LoVo (cell line): ENCODE measurements at places on chromosomes 1 and 21.

DNA sequence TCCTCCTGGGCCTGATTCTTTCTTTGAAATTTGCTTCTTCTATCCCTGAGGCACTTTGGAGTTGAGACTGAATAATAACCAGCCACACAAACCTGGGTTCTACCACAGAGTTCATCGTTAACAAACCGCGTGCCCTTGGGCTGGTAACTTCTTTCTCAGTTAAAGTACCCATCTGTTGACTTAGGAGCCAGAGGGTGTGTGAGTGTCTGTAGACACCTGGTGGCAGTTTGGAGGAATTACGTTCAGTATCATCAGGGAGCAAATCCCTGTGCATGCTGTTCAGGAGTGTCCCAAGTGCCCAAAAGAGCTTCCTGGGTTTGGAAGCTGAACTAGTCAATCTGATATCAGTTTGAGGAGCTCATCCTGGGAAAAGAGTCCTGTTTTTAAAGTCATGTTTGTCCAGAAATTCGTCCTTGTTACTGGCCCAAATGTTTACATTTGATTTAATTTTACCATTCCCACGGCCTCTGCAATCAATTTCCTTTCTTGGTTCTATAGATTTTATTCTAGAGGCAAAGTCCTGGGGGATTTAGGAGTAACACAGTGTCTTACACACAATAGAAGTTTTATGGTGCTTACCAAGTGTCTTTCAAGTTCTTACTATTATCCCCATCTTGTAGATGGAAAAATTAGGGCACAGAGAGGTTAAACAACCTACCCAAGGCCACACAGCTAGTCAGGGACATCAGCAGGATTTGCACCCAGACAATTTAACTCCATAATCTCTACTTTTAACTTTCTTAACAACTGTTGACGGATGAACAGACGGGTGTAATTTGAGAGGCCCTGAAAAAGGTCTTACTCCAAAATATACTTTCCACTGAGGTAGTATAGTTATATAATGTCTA is 26.7 kb upstream of the RPTN start:
- peak; percentile 82 for DNase-seq

- peak; percentile 83 for DNase-seq
Observed at GRCh38 chr1:152162792-152163463, 3.9 kb upstream of the RPTN start.

- DNase-seq: no peak
Observed at GRCh38 chr1:10592373-10592772, 117.6 kb downstream of the PEX14 start.

GRCh38 chr1:241166625-241167024 is 190.4 kb downstream of the RGS7 start:
- DNase-seq: no peak

- DNase-seq: no peak
Observed at GRCh38 chr1:220318673-220319072, 46.4 kb upstream of the RAB3GAP2 start.

- no peak for DNase-seq
Observed at GRCh38 chr1:199151634-199152425, 513.0 kb downstream of the PTPRC start.

DNA sequence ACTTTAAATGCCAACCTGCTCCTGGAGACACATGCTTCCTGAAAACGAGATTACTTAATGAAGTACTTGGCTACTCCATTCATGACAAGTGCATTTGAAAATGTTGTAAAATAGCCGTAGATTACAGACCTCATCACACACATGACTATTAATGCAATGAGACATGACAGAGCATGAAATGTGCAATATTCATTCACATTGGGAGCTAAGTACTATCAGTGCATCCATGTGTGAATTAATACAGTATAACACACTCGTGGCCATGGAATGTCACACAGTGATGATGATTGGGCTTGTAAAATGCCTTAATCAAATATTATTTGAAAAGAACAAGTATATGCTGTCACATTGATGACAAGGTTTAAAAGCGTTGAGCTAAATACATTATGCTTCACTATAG is 407.0 kb downstream of the AMY1C start:
- DNase-seq: no peak

DNA sequence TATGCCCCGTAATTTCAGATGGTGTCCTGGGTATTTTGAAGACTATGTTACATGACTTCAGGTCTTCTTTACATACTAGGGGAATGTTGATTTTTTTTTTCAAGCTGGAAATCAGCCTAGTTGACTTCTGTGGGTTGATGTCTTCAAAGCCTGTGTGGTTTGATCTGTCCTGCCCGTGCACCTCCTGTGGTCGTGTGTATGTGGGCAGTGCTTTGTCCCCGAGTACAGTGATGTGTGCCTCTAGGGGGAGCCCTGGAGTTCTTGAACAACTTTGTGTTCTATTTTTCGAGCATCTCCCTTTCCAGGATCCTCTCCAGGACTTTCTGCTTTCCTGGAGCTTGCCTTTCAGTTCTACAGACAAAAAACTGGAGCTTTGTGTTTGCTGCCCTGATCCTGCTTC is 28.9 kb downstream of the OBSCN start:
- peak; percentile 61 for DNase-seq

DNA sequence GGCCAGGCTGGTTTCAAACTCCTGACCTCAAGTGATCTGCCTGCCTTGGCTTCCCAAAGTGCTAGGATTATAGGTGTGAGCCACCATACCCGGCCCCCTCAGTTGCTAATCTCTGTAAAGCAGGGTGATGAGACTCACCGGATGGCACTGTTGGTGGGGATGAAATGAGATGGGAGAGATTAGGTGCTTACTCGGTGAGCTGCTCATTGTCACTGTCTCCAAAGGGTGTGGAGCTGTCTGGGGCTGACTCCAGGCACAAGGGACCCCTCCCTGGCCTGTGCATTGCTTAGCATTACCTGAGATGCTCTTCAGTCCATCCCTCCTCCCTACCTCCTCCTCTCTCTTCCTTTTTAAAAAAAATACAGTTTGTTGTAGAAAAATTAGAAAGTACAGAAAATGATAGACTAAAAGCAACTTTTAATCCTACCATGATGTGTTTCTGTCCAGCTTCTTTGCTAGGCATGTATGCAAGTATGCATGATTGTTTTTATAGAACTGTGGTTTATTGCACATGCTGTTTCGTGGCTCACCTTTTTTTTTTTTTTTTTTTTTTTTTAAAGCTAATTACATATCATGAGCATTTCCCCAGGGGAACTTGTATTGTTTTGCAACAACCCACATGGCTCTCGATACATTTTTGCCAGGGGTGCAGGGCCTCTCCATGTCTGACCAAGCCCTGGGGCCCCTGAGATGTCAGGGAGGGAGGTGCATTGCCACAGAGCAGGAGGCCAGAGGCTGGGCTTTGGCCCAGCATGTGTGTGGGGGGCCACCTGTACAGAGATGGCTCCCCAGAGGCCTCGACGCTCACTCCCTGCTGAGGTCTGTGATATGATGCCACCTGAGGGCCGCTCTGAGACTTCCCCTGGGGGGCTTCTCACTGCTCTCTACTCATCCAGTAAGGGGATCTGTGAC is 55.4 kb downstream of the ARHGEF10L start:
- no peak for DNase-seq

DNA sequence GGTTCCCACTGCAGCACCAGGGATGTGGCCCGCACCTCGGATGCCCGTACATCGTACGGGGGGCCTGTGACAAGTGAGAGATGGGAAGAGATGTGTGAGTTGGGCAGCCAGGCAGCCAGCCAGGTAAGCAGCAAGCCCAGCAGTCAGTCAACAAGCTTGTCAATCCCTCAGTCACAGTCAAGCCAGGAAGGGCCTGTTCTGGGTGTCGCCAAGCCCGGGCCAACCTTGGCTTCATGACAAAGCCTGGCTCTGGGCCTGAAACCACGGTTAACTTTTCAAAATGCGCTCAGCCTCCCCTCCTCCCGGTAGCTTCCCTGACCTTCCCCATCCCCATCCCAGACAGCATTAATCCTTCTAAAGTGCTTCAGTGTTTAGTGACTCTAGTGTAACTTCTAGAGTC is 31.8 kb downstream of the MYOM3 start:
- no peak for DNase-seq

GRCh38 chr1:116451702-116452101 is 78.7 kb downstream of the ATP1A1 start:
- DNase-seq: no peak

GRCh38 chr1:146035048-146035423 is 13.5 kb upstream of the HJV start:
- no peak for DNase-seq

GRCh38 chr1:2098839-2099785 is 48.9 kb downstream of the PRKCZ start:
- DNase-seq: no peak

DNA sequence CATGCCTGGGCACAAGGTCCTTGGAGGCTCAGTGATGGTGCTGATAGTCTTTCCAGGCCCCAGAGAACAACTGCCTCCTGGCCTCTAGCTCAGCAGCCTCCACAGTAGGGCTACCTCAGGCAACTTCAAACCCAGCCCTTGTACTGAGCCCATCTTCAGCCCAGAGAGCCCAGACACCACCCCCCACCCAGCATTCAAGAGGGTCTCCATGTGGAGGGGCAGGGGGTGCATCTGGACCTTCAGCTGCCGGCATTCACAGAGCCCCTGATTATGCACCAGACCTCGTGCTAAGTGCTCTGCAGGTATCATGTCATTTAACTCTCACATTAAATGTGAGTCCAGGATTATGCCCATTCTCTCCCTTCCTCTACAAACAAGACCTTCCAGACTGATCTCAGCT is 197.0 kb upstream of the ZC3H12A start:
- DNase-seq: no peak

DNA sequence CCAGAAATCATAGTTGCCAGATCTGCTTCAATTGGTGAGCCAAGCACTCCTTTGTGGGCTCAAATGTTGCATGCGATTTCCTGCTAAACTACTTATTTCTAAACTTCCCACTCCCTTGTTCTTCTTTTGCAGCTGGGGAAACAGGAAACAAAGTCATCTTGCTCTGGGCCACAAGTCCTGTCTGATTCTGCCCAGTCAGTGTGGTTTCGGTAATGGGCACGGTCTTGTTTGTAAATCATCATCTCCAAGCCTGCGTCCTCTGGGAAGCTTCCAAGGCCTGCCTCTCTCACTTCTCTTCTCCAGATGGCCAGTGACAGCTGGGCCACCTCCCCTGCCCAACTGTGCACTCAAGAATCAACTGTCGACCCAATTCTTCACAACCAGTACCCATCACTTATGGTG is 4.4 kb downstream of the S100A8 start:
- DNase-seq: no peak
